ENCODE measurements at places on chromosomes 5 and 9.

- no peak for DNase-seq
Measured at GRCh38 chr5:160496784-160497183, 75.1 kb downstream of the PTTG1 start.

- DNase-seq: no peak
Measured at GRCh38 chr9:37174247-37174646, 53.9 kb downstream of the ZCCHC7 start.

- no peak for DNase-seq
Measured at GRCh38 chr9:90916147-90916734, 114.6 kb downstream of the SYK start.

GRCh38 chr5:171757853-171758535 is 27.6 kb upstream of the SMIM23 start:
- DNase-seq: peak; percentile 5

GRCh38 chr5:156019571-156020180 is 307.3 kb upstream of the SGCD start:
- no peak for DNase-seq

DNA sequence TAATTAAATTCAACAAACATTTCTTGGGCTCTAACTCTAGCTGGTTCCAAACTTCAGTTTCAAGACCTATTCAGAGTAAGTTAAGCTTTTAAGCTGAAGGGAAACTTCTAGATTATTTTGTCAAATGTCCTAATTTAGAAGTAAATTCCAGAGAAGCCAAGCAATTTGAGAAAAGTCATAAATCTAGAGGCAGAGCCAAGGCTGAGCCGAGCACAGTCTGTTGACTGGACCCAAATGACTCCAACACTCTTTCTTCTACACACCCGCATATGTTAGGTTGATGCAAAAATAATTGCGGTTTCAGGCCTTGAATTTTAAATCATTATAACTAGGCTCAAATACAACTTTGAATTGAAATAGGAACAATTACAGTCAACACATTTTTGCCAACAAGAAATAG is 319.7 kb downstream of the NFIB start:
- no peak for DNase-seq

DNA sequence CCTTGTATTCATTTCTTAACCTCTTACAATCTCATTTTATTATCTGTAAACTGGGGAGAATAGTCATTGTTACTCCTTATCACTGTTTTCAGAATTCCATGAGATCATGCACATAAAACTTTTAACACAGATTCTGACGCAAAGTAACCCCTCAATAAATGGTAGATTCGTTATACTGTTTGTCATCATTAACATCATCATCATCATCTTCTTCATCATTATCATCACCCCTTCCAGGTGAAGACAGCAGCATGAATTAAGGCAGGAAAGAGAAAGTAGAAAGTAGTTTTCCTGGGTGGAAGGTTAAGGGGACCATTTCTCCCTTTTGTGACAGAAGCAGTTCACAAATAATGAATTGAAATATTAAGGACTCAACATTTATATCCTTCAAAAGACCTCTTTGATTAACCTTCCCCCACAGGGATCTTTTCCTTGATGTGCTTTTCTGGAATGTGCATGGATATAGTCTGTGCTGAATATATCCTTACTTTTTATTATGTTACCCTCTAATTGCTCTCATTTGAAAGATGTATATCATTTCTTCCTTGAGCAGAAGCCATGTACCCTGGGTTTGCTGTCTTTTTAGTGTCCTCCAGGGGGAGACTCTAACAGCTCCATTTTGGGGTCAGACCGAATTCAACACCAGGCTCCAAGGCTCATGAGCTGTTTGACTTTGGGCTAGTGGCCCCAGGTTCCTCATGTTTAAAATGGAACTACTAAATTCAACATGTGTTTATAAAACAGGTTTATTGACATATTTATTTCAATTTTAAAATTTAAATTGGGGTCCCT is 1029.9 kb upstream of the WWC1 start:
- no peak for DNase-seq

DNA sequence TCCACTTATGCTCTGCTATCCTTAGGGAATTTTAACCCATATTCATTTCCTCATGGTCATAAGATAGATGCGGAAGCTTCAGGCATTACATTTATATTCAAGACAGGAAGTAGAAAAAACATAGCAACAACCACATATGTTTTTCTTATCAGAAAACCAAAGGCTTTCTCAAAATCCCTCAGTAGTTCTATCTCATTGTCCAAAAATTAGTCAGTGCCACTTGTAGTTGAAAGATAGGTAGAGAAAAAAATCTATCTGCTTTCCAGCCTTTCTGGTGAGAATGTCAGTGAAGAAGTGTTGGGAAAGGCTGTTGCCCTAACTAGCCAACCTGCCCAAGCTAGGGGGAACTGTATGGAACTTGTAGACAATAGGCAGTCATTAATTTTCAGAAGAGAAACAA is 23.5 kb upstream of the MOCS2 start:
- DNase-seq: no peak

- DNase-seq: no peak
Measured at GRCh38 chr5:126143622-126144021, 279.6 kb upstream of the GRAMD2B start.

DNA sequence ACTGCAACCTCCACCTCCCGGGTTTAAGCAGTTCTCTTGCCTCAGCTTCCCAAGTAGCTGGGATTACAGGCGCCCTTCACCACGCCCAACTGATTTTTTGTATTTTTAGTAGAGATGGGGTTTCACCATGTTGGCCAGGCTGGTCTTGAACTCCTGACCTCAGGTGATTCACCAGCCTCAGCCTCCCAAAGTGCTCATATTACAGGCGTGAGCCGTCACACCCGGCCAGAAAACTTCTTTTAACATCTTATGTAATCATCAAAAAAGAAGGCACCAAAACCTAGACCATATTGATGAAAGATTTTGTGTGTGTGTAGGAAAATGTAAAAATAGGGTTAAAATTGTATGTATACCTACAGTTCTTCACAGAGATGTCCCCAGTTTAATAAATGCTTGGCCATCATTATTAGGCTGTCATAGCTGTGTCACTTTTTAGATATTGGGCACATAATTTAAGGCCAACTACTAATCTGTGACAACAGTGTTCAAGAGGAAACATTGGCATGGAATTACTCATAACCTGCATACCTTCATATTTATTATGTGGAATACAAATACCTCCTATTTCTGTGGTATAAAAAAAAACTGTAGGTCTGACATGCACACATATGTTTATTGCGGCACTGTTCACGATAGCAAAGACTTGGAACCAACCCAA is 44.4 kb downstream of the RAD50 start:
- DNase-seq: no peak

DNA sequence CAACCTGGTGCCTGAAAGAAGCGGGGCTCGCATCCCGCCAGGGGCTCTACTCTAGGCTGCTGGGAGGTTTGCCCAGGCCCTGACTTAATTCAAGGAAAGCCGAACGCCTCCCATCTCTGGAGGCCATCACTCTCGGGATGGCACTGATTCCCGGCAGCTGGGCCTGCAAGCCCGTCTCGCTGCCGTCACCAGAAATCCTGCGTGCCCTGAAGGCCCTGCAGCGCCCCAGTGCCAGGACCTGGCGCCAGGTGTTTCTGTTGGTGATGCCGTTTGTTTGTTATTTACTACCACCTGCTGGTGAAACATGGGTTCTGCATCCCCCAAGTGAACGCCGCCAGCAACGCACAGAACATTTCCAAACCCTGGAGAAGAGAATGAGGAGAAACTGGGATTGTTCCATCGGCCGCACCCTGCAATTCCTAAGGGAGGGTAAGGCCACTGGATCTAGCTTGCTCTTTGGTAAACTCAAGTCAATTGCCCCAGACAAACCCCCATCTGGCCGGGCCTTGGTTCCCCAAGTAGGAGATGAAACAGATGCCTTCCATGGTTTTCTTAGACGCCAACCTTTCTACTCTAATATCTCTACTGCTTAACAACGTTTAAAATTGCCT is 77.9 kb downstream of the AK8 start:
- DNase-seq: no peak

DNA sequence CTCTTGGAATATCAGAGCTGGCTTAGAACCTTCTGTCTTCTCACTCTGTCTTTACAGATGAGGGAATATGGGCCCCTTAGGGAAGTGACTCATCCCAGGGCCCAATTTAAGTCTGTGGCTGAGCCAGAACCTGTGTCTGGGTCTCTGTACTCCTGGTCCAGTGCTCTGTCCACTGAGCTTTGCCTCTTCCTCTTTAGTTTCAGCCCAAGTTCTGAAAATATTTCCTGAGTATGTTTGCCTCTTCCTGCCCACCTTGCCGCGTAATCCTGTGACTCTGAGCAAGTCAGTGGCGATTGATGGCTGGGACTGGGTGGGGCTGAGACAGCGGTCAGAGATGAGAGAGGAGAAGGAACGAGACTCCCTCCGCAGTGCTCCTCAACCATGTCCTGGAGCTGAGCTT is 7.8 kb downstream of the IER5L start:
- DNase-seq: no peak

Measured in brain pericyte (primary cell).